ENCODE measurements at places on chromosomes 5 and 9.

DNA sequence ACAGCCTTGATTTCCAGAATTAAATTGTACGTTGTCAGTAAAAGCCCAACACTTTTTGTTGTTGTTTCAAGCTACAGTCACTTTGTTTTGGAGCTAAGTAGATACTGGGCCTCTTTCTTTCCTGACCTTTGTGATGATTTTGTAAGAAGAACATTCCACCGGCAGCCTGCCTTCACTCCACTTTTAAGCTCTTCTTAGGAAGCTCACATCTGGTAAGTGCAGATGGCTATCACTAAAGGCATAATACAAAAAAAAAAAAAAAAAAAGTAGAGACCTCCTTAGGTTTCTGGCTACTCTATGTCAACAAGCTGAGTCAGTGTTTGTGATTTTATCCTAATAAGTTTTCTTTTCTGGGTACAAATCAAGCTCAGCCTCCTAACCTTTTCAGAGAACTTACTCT is 1922.1 kb upstream of the WWC1 start:
- H3K4me3 ChIP-seq = no peak overlapping the region
- no peaks in the 10 kb centered on the region for H3K4me1 ChIP-seq
- H3K36me3 ChIP-seq = no peaks in the 10 kb centered on the region
- no peaks in the 10 kb centered on the region for H3K27me3 ChIP-seq
- ATAC-seq = no peak

GRCh38 chr9:8666060-8666459 is 866.5 kb upstream of the DMAC1 start:
- peaks cover 14% of the 10 kb centered on the region for H3K27me3 ChIP-seq
- no peak overlapping the region for H3K27ac ChIP-seq
- no peak for ATAC-seq
- no peak overlapping the region for H3K4me3 ChIP-seq

DNA sequence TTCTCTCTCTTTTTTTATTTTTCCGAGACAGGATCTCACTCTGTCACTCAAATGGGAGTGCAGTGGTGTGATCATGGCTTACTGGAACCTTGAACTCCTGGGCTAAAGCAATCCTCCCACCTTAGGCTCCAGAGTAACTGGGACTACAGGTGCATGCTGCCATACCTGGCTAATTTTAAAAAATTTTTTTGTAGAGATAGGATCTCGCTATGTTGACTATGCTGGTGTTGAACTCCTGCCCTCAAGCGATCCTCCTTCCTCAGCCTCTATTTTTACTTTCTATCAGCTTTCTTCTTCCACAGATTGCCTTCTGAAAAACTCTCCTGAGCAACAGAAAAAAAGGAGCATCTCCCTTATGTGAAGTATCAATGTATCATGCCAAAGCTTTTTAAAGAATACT is 14.1 kb upstream of the ERBIN start:
- no peaks in the 10 kb centered on the region for H3K36me3 ChIP-seq
- no peaks in the 10 kb centered on the region for H3K4me1 ChIP-seq
- ATAC-seq = no peak
- H3K27ac ChIP-seq = no peak overlapping the region
- H3K4me3 ChIP-seq = no peak overlapping the region

DNA sequence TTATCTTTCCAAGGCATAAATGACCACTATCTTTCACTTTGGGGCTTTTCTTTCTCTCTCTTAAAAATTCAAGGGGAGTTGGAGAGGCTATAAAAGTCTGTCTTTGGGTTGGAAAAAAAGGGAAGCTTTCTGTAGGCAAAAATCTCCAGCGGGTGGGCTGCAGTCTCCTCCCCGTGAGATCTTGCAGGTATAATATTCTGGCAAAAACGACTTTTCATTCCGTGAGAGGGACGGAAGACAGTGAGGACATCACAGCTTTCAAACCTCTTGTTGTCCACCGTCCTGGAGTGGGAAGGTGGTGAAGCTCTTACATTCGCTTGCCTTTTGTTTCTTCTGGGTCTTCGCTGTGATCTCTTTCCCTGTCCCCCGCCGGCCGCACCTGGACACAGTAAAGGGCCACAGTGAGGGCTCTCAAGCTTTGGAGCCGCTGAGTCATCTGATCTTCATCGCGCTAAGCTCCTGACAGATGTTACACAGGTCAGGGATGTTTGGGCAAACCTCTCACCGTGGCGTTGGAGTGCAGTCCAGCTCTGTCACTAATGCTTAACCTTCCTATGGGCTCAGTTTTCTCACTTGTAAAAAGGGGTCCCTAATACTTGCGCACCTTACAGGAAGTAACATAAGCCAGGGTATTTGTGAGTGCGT is 61.9 kb upstream of the MEGF10 start:
- no peaks in the 10 kb centered on the region for H3K36me3 ChIP-seq
- no peak for ATAC-seq
- H3K4me3 ChIP-seq = peak overlapping the region; percentile 64
- no peaks in the 10 kb centered on the region for H3K27me3 ChIP-seq
- H3K27ac ChIP-seq = no peak overlapping the region

DNA sequence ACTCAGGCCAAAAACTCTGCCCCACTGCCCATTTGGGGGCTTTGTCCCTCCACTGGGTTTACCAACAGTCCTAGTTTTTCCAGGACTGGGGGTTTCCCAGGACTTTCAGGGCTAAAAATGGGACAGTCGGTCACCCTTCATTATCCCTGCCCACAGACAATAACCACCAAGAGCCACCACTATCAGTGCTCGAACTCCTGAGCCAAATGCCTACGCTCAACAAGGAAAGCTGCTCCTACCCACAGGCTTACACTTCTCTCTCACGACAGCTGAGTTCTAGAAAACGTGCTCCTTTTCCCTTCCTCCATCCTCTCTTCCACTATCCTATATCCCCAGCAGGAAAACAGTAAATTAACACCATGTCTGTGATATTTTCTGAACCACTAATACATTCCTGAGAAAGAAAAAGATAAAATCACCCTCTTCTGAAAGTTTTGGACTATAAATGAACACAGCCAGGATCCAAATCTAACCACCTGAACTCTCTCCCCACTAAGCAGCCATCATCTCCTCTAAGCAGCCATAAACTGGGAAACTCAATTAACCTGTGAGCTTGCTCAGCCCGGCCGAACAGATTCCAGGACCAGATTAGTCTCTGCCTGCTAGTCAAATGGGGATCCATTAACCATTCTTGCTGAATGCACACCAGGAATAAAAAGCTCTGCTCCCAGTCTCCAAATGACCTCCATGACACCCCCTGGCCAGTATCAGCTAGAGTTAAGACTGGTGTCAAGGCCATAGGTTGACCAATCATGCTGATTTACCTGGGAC is 41.8 kb downstream of the KLHL3 start:
- H3K4me1 ChIP-seq = peaks cover 47% of the 10 kb centered on the region
- peak overlapping the region; percentile 86 for H3K27ac ChIP-seq
- peaks cover 36% of the 10 kb centered on the region for H3K36me3 ChIP-seq
- ATAC-seq = no peak

GRCh38 chr5:92836855-92837755 is 743.9 kb downstream of the NR2F1-AS1 start:
- H3K36me3 ChIP-seq = no peaks in the 10 kb centered on the region
- no peaks in the 10 kb centered on the region for H3K4me1 ChIP-seq
- H3K27ac ChIP-seq = no peak overlapping the region
- H3K27me3 ChIP-seq = no peaks in the 10 kb centered on the region
- H3K4me3 ChIP-seq = no peak overlapping the region

- H3K27ac ChIP-seq = no peak overlapping the region
- no peaks in the 10 kb centered on the region for H3K36me3 ChIP-seq
- no peak overlapping the region for H3K4me3 ChIP-seq
- H3K4me1 ChIP-seq = peaks cover 10% of the 10 kb centered on the region
- no peaks in the 10 kb centered on the region for H3K27me3 ChIP-seq
Observed at GRCh38 chr5:76310208-76310607, 92.9 kb upstream of the IQGAP2 start.

DNA sequence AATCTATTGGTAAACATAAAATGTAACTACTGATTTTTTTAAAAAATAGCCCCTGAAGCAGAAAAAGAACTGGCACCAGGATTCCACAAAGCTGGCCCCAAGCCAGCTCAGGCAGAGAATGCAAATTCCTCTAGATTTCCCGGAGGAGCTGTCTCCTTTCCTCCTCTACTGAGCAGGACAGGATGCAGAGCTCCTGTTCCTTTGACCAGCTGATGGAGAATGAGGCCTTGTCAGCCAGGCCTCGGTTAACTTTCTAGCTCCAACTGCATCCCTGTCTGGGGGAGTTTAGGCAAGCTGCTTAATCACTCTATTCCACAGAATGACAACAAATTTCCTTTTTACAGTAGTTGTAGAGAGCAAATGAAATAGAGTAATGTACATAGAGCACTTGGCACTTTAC is 155.5 kb downstream of the GNAQ start:
- H3K27ac ChIP-seq = no peak overlapping the region
- H3K4me1 ChIP-seq = no peaks in the 10 kb centered on the region
- H3K36me3 ChIP-seq = no peaks in the 10 kb centered on the region
- no peak overlapping the region for H3K4me3 ChIP-seq
- ATAC-seq = no peak
- H3K27me3 ChIP-seq = no peaks in the 10 kb centered on the region

GRCh38 chr5:155461304-155461703 is 447.7 kb downstream of the KIF4B start:
- H3K4me1 ChIP-seq = no peaks in the 10 kb centered on the region
- no peak overlapping the region for H3K27ac ChIP-seq
- no peaks in the 10 kb centered on the region for H3K27me3 ChIP-seq
- no peaks in the 10 kb centered on the region for H3K36me3 ChIP-seq
- H3K4me3 ChIP-seq = no peak overlapping the region
- ATAC-seq = no peak

DNA sequence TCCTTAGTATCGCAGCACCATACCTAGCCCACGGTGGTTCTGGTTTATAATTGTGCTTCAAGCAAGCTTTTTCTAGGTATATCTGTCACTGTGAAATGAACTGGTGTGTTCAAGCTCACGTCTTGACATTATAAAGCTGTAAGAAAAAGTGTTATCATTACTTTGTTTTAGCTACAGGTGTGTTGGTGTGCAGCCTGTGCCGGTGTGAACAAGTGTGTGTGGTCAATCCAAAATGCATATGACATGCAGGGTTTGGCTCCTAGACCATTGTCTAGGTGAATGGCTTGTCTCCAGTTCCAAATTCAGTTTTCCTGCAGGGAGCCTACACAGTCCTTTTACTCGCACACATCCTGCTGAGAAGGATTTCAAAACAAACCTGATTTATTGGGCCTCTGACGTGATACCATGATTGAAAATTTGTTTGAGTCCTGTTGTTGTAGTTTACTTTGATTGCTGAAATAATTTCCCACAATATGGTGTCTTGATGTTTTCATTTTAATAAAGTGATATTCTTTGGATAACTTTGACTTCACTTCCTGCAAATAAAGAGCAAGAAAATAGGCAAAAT is 3.7 kb downstream of the LSM11 start:
- H3K4me3 ChIP-seq = peak overlapping the region; percentile 33
- H3K27me3 ChIP-seq = no peaks in the 10 kb centered on the region
- no peak overlapping the region for H3K27ac ChIP-seq
- H3K36me3 ChIP-seq = peaks cover 26% of the 10 kb centered on the region

DNA sequence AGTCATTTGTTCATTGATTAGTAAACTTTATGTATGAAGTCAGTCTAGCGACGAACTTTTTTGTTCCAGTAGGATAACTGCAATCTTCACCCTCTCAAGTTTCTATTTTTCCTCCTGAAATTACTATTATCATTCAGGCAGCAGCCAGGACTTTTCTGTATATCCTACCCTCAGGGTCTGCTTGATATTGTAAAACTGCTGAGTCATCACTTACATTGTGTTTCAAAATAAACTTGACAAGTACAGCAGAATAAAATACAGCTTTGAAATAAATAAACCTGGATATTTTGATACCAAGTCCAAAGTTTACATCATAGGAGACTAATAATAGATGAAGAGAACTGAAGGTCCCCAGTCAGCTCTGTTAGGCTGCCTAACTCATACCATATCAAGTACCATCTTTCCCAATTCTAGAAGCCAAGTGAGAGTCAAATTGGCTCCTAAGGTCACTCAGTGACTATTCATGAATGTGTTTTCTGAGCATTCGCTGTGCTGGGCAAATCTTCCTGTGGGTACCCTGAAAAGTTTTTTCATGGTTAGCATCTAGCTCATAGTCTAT is 234.6 kb downstream of the PARP8 start:
- H3K4me1 ChIP-seq = no peaks in the 10 kb centered on the region
- H3K4me3 ChIP-seq = no peak overlapping the region
- H3K27me3 ChIP-seq = peaks cover 12% of the 10 kb centered on the region
- H3K27ac ChIP-seq = no peak overlapping the region
- ATAC-seq = no peak

- H3K4me1 ChIP-seq = peaks cover 6% of the 10 kb centered on the region
- H3K27me3 ChIP-seq = no peaks in the 10 kb centered on the region
- no peak overlapping the region for H3K27ac ChIP-seq
- H3K36me3 ChIP-seq = no peaks in the 10 kb centered on the region
- no peak overlapping the region for H3K4me3 ChIP-seq
- ATAC-seq = peak; percentile 18
Observed at GRCh38 chr9:111897601-111898137, 1.1 kb downstream of the UGCG start.

GRCh38 chr5:8394965-8395364 is 526.0 kb downstream of the MTRR start:
- no peak for ATAC-seq
- H3K4me1 ChIP-seq = no peaks in the 10 kb centered on the region
- no peak overlapping the region for H3K27ac ChIP-seq
- no peaks in the 10 kb centered on the region for H3K36me3 ChIP-seq
- H3K4me3 ChIP-seq = no peak overlapping the region

DNA sequence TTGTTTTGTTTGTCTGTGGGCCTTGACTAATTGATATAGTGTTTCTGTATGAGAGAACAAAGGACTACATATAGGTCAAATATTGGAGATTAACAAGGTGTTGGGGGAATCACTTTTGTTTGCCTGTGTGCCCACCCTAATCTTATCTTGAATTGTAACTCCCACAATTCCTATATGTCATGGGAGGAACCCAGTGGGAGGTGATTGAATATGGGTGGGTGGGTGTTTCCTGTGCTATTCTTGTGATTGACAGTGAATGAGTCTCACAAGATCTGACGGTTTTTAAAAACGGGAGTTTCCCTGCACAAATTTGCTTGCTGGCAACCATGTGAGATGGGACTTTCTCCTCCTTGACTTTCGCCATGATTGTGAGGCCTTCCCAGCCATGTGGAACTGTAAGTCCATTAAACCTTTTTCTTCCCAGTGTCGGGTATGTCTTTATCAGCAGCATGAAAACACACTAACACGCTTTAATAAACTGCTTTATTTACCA is 64.9 kb upstream of the HSPB3 start:
- H3K27ac ChIP-seq = no peak overlapping the region
- no peaks in the 10 kb centered on the region for H3K36me3 ChIP-seq
- no peak overlapping the region for H3K4me3 ChIP-seq
- no peak for ATAC-seq
- H3K4me1 ChIP-seq = no peaks in the 10 kb centered on the region

- no peak overlapping the region for H3K27ac ChIP-seq
- H3K27me3 ChIP-seq = peaks cover 1% of the 10 kb centered on the region
- no peaks in the 10 kb centered on the region for H3K36me3 ChIP-seq
Observed at GRCh38 chr9:136268318-136268717, 22.7 kb upstream of the QSOX2 start.

DNA sequence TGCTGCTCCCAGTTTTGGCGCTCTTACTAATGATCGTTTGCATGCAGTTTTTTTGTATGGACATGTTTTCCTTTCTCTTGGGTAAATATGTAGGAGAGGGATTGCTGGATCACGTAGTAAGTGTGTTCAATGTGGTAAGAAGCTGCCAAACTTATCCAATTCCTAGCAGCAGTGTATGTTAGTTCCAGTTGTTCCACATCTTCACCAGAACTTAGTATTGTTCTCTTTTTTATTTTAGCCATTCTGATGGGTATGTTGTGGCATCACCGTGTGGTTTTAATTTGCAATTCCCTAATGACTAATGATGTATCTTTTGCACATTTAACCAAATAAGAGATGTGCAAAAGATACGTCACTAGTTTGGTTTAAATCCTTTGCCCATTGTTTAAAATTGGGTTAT is 65.9 kb downstream of the IPPK start:
- no peak overlapping the region for H3K27ac ChIP-seq
- no peak for ATAC-seq
- no peaks in the 10 kb centered on the region for H3K27me3 ChIP-seq
- no peaks in the 10 kb centered on the region for H3K4me1 ChIP-seq
- no peaks in the 10 kb centered on the region for H3K36me3 ChIP-seq

All from activated T-helper 17 cell treated with anti-CD3 and anti-CD28 coated beads, Interleukin-2, amount 50 U/mL, for 72 hours (primary cell).